ENCODE measurements at places on chromosomes 5 and 9.

DNA sequence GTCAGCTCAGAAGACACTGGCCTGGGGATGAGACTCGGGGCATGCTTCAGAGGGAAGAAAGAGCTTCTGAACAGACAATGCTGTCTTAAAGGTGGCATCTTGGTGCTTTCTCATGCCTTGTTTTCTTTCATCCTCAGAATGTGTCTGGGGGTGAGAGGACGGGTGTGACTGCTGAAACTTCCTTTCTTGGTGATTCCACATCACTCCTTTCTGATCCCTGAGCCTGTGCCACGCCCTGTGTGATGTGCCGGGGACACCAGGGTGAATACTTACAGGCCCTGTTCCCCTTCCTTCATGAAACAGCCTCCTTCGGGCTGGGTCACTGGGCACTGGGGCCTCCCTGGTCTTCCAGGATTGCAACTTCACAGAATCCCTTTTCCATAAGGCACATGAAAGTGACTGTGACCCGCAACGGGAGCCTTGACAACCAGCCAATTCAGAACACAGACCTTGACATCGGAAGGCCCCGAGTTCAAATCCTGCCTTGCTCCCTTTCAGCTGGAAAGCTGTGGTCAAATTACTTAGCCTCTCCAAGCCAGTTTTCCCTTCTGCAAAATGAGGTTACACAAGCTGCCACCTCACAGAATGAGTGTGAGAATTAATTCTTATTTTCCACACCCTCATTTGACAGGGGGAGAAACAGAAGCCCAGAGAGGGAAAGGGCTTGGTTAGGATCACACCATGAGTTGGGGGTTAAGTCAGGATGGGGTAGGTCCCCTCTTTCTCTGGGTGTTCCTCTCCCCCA, 44.1 kb upstream of the IL17B start:
- DNase-seq, result no peak

DNA sequence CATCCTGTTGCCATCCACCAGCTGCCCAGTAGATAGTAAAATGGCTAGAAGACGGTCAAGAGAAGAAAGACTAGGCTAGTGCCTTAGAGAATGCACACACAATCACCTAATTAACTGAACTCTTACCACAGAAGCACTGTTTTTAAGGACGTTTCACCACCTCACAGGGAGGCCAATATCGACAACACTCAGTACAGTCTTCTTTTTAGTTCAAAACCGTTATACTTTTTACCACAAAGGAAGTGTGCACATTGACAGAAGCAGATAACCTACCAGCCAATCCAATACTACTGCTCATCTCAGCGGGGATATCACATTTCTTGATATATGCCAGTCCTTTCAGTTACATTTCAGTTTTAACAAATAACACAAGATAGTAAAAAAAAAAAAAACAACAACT, 122.3 kb downstream of the GNAQ start:
- no peak for DNase-seq

- DNase-seq, result no peak
Observed at GRCh38 chr9:88658311-88658822, 123.4 kb downstream of the NXNL2 start.

GRCh38 chr5:168645195-168645594, 66.0 kb upstream of the PANK3 start:
- no peak for DNase-seq

DNA sequence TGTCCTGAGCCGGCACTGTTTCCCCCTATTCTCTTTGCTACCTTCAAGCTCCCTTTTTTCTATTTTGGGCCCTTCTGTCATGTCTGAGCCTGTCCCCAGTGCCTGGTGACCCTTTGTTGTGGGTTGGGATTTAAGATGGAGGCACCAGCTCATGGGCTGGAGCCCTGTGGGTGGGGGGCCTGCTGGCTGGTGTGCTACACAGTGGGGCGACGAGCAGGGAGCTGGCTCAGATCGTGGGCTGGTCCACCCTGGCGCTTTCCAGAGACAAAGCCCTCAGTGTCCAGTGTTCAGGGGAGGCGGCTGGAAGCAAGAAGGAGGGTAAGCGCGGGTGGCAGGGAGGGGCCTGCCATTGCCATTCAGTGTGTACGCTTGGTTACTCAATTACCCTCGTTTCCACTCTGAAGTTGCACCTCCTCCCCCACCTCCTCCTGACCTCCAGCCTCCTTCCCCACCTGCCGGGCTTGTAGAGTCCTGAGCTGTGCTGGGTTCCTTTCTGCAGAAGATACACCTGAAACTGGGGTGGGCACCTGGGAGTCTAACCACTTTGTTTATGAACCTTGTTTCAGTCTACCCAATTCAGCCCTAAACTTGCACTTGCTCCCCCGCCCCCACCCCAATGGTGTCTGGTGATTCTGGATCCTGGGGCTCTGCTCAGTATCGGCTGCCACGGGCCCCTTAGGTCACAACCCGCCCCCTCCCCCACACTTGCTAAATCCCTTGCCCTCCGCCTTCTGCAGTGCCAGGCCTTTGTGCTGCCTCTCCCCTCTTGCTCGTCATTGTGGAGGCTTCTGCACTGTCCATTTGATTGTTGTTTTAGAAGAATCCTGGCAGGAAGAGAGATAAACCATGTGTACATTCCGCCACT, 49.9 kb downstream of the MVB12B start:
- peak; percentile 36 for DNase-seq

DNA sequence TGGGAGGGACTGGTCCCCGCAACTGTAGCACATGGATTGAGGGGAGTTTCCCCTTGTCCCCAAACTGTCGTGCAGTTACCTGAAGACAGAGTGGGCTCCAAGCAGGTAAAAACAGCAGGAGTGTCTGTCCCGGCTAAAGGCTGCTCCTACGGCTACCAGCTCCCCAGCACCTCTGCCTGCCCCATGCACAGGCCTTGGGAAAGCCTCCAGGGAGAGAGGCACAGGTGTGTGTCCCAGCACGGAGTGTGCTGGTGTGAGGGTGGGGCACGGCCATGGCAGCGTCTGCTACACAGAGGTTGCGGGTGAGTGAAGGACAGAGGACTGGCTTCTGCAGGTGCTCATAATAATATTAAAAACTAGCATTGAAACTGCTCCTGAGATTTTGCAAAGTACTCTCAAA, 30.4 kb downstream of the STC2 start:
- DNase-seq, result no peak

DNA sequence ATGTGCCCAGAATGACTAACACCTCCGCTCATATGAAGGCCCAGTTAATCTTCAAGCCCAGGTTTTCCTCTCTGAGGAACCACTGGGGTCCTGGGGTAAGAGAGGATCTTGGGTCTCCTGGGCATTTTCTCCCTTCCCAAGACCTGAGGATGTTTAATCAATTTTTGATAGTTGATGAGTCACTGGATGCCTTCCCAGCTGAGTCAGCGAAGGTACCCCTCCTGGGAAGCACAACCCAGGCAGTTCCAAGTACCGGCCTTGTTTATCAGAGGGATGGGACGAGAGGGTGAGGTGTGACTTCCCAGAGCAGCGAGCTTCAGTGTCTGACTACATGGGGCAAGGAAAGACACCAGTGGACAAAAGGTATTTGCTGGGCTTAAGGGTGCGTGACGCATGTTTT, 119.6 kb upstream of the IL12B start:
- DNase-seq, result no peak

DNA sequence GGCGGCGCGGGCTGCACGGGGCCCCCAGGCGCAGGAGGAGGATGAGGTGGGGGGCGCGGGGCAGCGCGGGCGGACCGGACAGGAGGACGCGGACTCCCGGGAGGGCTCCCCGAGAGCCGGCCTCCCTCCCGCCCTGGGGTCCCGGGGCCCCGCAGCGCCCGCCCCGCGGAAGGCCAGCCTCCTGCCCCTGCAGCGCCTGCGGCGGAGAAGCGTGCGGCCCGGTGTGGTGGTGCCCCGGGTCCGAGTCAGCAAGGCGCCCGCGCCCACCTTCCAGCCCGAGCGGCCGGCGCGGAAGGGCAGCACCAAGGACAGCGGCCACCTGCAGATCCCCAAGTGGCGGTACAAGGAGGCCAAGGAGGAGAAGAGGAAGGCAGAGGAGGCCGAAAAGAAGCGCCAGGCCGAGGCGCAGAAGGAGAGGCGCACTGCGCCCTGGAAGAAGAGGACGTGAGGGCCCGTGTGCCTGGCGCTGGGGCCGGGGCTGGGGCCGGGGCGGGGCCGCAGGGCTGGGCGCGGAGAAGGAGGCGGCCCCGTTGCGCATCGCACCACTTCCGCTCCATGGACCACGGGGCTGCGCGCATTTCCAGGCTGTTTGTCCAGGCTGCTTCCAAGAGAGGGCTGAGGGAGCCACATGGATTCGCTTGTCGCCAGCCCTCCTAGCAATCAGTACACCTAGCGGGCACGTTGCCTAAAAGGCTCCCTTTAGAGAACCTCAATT, 86.0 kb downstream of the ANKRD33B start:
- DNase-seq, result peak; percentile 74
